ENCODE measurements at places on chromosomes 6 and 20. TPM values are rescaled to one million over a fixed set of nuclear protein-coding genes. Genes with fewer than 3 reads are reported as not detected.

POLR1H gene
- total RNA-seq: 19.1 TPM

DNA sequence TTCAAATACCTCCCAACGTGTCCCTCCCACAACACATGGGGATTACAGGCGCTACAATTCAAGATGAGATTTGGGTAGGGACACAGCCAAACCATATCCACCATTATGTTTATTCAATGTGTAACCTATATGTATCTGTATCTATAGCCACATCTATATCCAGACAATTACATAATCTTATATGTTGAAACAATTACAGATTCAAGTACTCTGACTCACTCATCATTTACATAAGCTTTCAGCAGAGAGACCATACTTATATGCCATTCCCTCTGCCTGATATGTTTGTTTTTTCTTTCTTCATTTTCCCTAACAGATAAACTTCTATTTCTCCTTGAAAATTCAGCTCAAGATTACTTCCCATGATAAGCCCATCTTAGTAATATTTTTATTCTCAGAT is 163.6 kb downstream of the LAMA2 start:
- no peak for DNase-seq

DNA sequence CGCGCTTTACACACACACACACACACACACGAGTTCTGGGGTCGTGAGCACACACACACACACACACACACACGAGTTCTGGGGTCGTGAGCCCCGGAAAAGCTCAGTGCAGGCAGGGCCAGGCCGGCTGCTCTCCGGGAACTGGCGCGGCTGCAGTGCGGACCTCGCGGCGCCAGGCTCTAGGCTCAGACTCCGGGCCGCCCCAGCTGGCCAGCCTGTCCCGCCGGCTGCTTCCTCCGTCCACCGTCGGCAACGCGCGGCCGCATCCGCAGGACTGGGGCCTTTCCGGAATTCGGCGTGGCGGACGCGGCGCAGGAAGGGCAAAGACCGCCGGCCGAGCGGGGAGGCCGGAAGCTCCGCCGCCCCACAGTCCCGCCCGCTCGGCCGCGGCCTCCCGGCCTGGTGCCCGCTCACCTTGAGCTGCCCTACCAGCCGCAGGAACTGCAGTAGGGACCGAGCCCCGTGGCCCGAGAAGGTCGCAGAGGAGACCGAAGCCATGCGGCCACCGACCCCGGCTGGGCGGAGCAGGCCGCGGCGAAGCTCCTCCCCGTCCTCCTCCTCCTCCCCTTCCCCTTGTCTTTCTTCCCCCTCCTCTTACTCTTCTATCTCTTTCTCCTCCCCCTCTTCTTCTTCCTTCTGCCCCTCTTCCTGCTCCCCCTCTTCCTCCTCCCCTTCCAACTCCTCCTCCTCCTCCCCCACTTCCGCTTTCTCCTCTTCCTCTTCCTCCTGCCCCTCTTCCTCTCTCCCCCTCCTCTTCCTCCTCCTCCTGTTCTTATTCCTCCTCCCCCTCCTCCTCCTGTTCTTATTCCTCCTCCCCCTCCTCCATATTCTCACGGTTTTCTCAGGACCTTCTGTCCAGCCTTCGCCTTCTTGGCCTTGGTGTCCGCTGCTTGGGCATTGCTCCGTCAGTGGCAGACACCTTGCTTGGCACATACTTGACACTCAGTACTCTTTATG is at the start of gene HDDC2:
TSS of gene HDDC2 (minus strand) at position 533 of the 957 bp plus-strand sequence. CDS start at position 498, 35 bp downstream.
- no peak for DNase-seq

POLR1C gene
- total RNA-seq: 29.2 TPM

CST4 gene
- not detected for total RNA-seq

GRCh38 chr6:140966676-140967075 is 1166.0 kb upstream of the GJE1 start:
- no peak for DNase-seq

- DNase-seq: no peak
Measured at GRCh38 chr20:39916236-39916765, 772.7 kb downstream of the MAFB start.

All from thoracic aorta (tissue), 2 donors.